Activated CD4-positive, alpha-beta memory T cell treated with anti-CD3 and anti-CD28 coated beads, Interleukin-2, amount 10 ng/mL, durations not matched to agents 7 days and 5 days (primary cell): ENCODE measurements at places on chromosomes 3 and 15. TPM values are rescaled to one million over a fixed set of nuclear protein-coding genes. Genes with fewer than 3 reads are reported as not detected.

C15orf62 gene
- total RNA-seq = 1.1 TPM

THAP10 gene
- 0.15 TPM for total RNA-seq

ERICH6 gene
- 0.38 TPM for total RNA-seq

CRABP1 gene
- not detected for total RNA-seq

SPINK8 gene
- not detected for total RNA-seq

DNA sequence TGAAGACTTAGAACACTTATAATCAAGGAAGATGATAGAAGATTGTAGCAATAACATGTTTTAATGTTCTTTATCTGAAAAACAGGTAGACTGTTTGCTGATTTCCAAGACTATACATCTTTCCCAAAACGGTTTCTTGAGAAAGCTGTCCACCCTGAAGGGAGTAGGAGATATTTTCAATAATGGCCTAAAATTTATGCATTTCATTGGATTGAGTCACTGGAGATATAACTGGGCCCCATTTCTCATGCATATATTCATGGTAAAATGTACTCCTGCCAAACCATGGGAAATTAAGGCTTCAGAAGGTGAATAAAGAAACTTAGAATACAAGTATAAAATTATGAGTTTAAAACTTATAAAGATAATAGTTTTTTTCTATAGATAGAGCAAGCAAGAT is 143.9 kb downstream of the LSAMP start:
- DNase-seq = no peak

GRCh38 chr3:43728476-43728875 is 37.7 kb downstream of the ABHD5 start:
- no peak for DNase-seq

DNA sequence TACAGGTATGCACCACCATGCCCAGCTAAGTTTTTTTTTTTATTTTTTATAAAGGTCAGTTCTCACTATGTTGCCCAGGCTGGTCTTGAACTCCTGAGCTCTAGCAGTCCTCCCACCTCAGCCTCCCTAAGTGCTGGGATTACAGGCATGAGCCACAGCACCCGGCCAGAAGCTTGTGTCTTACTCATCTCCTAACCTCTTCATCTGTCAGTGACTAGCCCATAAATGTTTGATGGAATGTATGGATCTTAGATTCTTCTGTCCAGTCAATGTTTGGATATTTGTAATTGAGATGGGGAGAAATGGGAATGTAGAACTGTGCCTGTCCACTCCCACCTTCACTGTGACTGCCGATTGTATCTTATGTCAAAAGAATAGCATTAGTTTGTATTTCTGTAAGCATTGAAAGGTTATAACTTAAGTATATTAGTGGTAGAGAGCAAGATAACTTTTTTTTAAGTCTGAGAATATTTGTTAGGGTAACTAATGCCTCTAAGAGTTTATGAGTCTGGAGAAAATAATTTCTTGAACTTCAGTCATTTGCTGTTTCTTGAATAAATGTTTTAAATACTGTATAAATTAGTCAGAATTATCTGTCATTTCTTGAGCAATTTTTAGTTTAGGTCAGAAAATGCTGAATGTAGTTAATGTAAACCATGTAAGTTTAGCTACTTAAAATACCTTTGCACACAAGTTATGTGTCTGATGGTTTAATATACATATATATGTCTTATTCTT is 215.3 kb upstream of the CGNL1 start:
- no peak for DNase-seq

DNA sequence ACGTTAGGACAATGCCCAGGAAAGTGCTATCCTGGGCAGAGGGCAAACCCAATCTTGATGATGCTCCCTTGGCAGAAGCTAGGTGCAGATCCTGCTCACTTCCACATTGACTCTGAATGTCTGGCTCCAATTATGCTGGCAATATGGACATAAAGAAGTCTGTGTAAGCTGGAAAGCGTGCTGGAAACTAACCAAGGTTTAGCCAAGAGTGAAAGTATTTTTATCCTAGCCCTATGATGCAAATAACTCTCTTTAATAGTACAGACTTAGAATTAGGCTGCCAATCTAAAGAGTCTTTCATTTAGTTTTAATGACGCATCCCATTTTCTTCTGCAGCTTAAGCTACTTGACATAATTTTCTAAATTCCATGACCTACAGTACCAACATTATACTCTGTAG is 571.8 kb downstream of the TUSC7 start:
- DNase-seq = no peak

- no peak for DNase-seq
Measured at GRCh38 chr3:73401616-73402279, 223.0 kb downstream of the PDZRN3 start.

GRCh38 chr15:100252359-100252758 is 89.4 kb downstream of the ADAMTS17 start:
- no peak for DNase-seq

DNA sequence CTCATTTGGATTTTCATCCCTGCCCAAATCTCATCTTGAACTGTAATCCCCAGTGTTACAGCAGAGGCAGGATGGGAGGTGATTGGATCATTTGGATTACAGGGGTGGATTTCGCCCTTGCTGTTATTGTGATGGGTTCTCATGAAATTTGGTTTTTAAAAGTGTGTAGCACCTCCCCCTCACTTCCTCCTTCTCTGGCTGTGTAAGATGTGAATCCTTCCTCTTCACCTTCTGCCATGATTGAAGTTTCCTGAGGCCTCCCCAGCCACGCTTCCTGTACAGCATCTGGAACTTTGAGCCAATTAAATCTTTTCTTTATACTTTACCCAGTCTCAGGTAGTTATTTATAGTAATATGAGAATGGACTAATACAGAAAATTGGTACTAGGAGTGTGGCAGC is 316.8 kb downstream of the PLCL2 start:
- no peak for DNase-seq

DNA sequence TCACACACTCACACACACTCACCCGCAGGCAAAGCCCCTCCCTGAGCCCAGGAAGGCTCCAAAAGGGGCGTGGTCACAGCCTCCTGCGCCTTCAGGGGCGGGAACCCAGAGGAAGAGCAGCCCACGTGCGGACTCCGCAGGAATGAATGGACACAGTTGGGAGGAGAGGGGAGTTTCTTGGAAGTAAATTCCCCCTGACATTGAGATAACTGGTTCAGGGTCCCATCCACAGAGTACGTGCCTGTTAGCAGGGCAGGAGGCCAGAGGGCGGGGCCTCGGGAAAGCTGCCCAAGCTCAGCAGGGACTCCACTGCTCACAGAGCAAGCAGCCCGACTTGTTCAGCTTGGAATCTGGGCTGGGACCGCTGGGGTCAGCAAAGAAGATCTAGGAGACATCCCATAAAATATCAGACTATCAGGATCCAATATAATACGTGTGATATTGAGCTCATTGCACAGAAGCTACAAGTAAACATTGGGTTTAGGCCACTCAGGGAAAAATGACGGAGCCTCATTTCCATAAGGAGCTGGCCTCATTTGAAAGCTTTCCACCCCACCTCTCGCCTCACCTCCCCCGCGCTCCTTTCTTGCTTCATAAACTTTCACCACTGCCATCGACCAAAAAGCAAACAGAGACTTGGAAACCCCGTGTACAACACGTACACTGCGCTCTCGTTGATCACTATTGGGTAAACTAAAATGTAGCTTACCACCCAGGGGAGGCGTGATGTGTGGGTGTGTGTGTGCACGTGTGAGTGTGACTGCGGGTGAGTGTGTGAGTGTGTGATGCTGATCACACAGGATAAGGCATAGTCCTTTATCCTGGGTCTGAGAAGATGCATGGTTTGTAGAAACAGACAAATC is 36.0 kb downstream of the TM2D3 start:
- no peak for DNase-seq

GRCh38 chr3:173890091-173890490 is 492.5 kb downstream of the NLGN1 start:
- DNase-seq = no peak

DNA sequence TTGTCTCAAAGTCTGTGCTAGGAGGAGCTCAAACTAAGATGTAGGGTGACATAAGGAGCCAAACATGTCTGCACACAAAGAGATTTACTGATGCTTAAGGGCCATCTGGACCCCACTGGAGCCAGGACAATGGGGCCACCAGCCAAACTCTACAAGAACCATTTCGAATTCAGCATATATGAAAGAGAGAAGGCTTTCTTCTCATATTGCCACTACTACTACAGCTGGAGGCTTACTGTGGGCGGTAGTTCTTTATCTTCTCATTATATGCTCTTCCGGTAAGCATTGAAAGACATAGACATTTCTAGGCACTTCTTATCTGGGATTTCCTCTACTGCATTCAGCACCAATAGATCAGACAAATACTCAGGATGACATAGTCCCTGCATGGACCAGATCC is 404.4 kb upstream of the PROK2 start:
- DNase-seq = no peak

DNA sequence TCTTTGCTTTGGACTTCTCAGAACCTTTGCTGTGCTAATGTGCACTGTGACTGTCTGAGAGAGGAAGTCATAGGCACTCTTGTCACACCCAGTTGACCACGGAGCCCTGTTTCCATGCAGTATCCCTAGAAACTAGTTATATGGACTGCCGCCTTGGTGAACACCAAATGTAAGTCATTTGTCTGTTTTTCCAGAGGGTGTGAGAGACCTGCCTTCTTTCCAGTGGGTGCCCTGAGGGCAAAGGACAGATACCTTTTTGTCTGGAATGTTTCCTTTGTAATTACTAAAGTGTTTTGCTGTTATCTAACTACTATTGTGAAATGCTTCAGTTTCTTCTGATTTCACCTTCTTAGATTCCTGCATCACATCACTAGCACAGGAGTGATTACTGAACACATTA is 91.8 kb downstream of the LARS2 start:
- no peak for DNase-seq

DNA sequence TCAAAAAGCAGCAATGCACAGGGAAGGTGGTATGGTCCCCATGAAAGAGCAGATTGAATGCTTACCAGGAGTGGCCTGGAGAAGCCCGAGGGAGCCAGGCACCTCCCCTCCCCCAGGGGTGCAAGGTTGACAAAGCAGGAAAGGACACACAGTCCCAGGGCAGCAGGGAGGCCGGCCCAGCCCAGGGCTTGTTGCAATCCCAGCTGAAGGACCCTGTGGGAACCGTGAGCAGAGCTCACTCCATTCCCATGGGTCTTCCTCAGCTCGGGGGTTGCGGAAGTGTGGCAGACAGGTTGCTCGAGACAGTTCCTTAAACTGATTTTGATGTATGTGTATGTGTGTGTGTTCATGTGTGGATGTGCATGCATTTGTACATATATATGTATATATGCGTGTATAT is 15.8 kb downstream of the UROC1 start:
- no peak for DNase-seq

DNA sequence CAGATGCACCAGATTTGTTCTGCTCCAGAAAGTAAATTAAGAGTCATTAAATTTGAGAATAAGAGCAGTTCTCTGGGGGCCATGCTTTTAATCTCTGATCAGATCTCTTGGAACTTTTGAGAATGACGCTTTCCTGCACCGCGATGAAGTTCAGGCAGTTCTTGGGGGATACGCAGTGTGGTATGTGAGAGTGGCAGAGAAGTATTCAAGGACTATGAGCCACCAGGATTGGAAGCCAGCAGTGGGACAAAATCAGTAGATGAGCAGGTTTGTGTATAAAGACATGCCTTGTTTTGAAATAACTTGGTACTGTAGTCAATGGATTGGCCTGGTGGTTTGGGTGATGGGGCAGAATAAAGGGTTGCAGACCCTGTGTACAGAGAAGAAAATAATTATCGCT is 483.6 kb downstream of the ERC2 start:
- no peak for DNase-seq

DNA sequence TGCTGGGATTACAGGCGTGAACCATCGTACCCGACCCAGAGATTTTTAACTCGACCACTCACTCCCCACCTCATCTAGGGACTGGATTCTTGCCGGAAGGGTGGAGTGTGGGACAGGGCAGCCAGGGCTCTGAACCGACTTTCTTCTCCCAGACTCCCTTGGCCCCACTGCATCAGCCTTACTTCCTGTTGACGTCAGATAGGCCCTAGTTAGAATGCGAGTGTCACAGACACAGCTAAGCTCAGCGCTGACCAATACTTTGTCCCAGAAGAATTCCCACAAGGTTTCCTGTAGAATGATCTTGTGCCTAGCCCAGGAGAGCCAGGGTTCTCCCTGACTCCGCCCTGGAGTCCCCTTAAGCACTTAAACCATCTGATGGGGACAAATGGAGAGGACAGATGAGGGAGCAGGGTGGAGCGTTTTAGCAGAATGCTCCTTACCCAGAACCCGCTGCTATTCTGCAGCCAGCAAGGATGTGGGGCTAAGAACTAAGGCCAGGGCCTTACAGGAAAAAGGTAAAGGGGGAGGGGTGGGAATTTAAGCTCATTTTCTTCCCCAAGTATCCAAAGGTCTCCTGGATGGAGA is 5.8 kb upstream of the TUSC2 start:
- no peak for DNase-seq

DNA sequence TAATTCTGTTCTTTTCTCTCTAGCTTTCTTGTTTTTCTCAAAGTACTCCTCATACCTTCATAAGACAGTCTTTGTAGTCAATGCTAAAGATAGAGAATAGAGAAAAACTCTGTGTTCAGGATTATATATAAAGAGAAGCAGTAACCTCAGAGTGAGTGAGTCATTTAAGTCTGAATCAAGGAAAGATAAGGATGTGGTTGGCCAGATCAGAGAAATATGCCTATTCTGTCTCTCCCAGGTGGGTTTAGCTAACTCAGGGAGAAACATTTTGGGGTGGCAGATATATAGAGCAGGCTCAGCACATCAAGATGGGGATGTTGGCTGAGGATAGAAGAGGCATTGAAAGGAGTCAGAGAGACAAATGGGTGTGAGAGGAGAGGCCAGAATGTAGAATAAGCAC is 31.4 kb downstream of the GTF2E1 start:
- no peak for DNase-seq

GRCh38 chr15:45262906-45263461 is 10.9 kb downstream of the SLC28A2 start:
- DNase-seq = no peak

GRCh38 chr3:16794257-16794656 is 90.5 kb upstream of the PLCL2 start:
- no peak for DNase-seq

DNA sequence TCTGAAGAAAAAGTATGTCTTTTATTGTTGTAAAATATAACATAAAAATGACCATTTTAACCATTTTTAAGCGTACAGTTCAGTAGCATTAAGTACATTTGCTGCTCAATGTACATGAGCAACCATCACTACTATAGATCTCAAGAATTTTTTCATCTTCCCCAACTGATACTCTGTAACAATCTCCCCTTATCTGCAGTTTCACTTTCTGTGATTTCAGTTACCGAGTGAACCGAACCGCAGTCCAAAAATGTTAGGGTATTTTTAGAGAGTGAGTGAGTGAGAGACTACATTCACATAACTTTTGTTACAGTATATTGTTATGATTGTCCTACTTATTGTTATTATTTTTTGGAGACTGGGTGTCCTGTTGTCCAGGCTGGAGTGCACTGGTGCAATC is 9.0 kb upstream of the SLC25A26 start:
- no peak for DNase-seq

DNA sequence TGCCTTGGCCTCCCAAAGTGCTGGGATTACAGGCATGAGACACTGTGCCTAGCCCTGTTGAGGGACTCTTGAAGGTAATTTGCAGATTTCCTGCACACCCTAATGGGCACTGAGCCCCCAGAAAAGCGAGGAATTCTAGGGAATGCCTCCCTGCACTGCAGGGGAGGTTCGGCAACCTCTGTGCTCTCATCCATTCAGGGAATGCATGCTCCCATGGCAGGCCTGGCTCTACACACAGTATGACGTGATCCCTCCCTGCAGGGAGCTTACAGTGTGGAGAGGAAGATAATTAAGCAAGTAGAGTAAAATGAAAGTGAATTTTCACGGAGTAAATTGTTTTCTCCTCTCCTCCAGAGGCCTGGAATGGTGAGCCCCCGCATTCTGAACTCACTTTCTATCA is 133.3 kb upstream of the HACD2 start:
- DNase-seq = no peak
